ENCODE measurements at places on chromosomes 5 and 9. TPM values are rescaled to one million over a fixed set of nuclear protein-coding genes. Genes with fewer than 3 reads are reported as not detected.

DNA sequence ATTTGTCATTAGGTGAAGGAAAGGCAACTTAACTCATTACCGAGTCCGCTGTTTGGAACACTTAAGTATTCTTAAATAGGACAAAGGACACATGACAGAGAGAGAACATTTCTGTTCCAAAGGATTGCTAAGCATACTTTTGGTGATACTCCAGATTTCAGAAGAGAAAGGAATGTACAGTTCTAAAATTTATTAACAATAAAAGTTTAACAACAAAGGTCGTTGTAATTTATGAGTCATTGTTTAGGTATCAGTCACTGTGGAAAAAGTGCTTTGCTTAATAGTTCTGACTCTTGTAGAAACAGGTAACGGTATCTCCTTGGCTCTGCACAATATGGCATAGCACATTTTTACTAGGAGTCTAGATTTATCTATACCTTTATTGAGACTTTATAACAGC lies 36.3 kb upstream of the PAM start:
- no peak for DNase-seq

DNA sequence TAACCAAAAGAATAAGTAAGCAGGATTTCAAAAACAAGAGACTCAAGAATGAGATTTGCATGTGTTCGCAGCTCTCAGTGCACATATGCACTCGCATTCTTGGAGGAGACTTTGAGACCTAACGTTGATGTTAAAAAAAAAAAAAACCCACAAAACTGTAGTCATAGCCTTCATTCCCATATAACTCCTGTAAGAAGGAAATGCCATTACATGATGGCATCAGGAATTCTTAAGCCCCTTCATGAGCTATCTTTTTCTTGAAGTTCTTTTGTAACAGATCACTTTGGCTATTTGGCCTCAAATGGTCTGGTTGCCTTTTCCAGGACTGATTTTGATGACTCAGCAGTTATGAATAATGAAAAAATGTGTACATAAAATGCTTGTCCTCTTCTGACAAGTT lies 113.8 kb downstream of the ALDH1A1 start:
- no peak for DNase-seq

GRCh38 chr5:140642718-140643117 lies 3.5 kb downstream of the TMCO6 start:
- DNase-seq, result no peak

LCN2 gene
- 162 TPM for total RNA-seq

SEMA4D gene
- total RNA-seq, result 14.7 TPM

- no peak for DNase-seq
These were observed 5.6 kb downstream of the RMI1 start for GRCh38 chr9:83986195-83986594.

GRCh38 chr9:88196142-88196790 lies 58.0 kb upstream of the SPATA31C2 start:
- DNase-seq, result no peak

GRCh38 chr5:125446986-125447385 lies 700.5 kb upstream of the ZNF608 start:
- no peak for DNase-seq

DNA sequence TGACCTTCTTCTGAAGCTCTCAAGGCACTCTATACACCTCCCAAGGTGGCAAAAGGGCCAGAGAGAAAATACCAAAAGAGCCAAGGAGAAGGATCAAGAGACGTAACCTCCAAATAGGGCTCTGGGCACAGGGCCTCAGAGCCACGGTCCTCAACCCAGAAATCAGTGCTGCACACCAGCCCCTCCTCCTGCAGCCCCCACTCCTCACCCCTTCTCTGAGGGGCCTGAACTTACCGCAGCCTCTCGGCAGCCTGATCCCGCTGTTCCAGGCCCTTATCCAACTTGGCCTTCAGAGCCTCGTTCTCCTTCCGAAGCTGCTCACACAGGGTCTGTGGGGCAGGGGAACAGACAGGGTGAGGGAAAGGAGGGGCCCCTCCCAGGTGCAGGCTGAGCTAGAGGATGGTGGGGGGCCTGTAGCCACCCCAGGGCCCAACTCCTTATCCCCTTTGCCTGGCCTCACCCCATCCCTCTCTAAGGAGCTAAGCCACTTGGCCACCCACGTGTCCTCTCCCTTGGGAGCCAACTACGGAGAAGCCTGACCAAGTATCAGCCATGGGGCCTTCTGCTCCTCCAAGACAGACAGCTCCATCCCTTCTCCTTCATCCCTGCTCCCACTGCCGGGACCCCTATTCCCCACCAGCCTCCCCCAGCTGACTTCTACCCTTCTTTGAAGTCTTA lies 28.8 kb downstream of the TNIP1 start:
- no peak for DNase-seq

DNA sequence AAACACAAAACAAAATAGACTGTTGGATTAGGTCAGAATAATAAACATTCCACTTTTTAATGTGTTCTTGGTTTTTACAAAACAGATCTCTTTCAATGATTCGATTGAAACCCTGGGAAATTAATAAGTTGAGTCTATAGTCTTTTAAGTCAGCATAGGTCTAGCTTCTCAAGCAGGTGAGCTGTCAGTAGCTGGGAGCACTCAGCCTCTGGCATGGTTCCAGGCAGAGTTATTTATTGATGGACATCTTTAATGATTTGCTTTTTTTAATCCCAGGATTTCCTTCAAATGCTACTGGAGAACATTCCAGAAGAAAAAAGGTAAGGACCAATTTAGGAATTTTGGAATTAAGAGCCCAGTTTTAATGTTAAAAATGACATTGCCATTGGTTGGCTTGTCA lies 241.0 kb downstream of the AOPEP start:
- DNase-seq, result no peak

PLAC8L1 gene
- not detected for total RNA-seq

PNPLA7 gene
- total RNA-seq, result 7.1 TPM

- no peak for DNase-seq
These were observed 23.7 kb upstream of the TAS2R1 start for GRCh38 chr5:9653811-9654210.

MEGF10 gene
- total RNA-seq, result 0.88 TPM

TMEM252 gene
- total RNA-seq, result not detected

NUTM2G gene
- total RNA-seq, result not detected

DNA sequence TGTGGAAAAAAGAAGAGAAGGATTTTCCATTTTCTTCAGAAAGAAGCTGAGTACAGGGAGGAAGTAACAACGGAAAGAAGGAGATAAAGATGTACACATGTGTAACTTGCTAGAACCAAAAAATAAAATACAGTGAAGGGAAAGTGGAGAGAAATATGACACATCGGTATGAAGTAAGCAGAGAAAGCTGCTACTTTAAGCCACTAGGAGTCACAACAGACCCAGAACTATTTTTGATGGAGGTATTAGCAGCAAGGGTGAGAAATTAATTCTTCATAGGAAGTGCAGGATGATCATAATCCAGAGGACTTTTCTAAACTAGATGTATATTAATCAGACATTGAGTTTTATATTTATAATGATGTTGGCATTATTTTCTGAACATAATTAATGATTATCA lies 88.5 kb downstream of the FAM174A start:
- no peak for DNase-seq

DNA sequence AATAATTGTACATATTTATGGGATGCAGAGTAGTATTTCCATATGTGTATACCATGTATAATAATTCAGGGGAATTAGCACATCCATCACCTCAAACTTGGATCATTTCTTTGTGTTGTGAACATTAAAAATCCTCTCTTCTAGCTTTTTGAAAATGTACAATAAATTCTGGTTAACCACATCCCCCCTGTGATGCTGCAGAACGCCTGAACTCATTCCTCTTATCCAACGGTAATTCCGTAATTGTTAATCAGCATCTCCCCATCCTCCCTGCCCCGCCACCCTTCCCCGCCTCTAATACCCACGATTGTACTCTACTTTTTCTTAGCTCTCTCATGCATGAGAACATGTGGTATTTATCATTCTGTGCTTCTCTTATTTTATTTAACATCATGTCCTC lies 127.7 kb upstream of the ANKRD55 start:
- DNase-seq, result no peak

- DNase-seq, result no peak
These were observed 255.3 kb downstream of the SYK start for GRCh38 chr9:91056917-91057316.

PAEP gene
- not detected for total RNA-seq

DNA sequence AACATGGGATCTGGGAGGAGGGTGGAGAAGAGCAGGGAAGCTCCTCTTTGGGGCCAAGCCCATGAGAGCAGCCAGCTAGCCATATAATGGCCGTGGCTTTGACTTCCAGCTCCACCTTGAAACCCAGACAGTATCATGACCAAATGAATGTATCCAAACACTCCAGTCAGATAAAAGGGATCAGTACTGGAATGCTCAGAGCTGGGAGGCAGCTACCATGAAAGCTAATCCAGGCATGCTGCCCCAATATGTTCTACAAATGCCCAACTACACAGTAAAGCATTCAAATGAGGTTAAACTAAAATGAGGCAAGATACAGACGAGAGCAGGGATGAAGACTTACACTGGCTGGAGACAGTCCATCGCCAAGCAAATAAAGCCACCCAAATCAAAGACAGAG lies 69.4 kb downstream of the FRMD3 start:
- no peak for DNase-seq

- no peak for DNase-seq
These were observed 11.2 kb downstream of the SPATA31D1 start for GRCh38 chr9:81999806-82000205.

- DNase-seq, result no peak
These were observed 86.0 kb downstream of the ANGPTL2 start for GRCh38 chr9:127036437-127036836.

DNA sequence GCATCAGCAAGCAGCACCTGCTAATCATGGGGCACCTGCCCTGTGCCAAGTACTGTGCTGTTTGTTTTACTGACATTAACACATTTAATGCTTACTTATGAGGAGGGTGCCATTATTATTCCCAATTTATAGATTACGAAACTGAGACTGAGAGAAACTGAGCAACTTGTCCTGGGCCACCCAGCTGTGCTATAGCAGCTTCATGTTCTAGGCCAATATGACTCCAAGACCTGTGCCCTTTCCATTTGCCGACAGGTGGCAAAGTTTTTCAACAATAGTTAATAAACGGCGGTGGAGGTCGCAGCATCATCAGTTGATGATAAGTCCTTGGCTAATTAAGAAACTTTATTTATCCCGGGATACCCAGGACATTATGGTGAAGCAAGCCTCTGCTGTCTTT lies 55.4 kb downstream of the TIMD4 start:
- DNase-seq, result no peak

GRCh38 chr9:75128535-75128934 lies 40.2 kb downstream of the OSTF1 start:
- DNase-seq, result no peak

MZB1 gene
- total RNA-seq, result 13.2 TPM

- no peak for DNase-seq
These were observed 57.7 kb upstream of the MAMDC2 start for GRCh38 chr9:69985971-69986370.

DNA sequence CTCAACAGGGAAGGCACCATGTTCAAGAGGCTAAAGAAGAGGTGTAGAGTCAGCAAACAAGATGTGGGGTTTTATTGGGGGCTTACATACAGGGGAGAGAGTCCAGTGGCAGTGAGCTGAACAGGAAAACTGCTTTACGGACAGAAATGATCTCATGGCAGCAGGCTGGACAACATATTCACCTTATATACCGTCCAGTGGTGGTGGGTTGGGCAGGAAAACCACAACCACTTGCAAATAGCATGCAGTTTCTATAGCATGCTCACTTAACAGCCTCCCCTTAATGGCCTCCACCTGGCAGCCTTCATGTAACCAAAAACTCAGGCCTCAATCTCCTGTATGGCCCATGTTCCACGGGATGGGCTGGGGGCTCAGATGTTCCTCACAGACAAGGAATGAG lies 5.4 kb downstream of the TNFSF8 start:
- DNase-seq, result no peak

DNA sequence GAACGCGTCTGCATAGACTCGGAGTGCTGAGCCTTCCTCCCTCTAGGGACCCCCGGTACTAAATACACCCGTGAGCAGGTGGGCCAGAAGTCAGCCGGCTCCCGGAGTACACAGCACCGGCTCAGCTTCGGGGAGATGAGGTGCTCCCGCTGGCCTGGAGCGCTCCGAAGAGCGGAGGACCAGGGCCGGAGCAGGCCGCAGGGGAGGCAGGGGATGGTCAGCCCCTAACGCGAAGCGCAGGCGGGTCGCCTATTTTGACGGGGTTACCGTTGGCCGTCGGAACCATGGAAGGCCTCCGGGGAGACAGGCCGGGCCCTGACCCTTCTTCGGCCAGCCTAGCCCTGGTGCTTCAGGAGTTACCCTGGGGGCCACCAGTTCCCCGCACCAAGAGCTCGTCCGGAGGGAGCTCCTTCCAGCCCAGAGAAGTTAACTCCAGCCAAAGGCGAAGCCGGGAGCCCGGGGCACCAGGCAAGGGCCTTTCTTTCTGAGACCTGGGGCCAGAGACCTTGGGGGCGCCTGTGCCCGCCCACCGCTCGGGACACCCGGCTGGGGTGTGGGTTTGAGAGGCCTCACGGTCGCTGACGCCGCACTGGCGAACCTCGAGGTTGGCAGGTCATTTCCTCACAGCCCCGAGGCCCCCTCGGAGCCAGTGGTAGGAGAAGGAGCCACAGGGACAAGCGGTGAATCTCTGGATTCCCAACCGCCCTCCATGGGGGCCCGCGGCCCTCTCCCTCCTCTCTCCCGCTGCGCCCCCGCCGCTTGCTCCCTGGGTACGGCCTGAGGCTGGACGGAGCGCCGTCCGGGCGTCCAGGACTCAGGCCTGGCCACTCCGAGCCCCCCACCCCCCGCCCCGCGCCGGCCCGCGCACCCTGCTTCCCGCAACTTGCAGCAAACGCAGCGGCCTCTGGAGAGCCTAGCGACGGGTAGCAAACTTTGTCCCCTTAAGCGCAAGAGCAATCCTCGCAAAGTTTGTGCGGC lies 3.4 kb upstream of the IRX4 start:
- no peak for DNase-seq

- no peak for DNase-seq
These were observed 41.9 kb downstream of the VCAN start for GRCh38 chr5:83513491-83513890.

DNA sequence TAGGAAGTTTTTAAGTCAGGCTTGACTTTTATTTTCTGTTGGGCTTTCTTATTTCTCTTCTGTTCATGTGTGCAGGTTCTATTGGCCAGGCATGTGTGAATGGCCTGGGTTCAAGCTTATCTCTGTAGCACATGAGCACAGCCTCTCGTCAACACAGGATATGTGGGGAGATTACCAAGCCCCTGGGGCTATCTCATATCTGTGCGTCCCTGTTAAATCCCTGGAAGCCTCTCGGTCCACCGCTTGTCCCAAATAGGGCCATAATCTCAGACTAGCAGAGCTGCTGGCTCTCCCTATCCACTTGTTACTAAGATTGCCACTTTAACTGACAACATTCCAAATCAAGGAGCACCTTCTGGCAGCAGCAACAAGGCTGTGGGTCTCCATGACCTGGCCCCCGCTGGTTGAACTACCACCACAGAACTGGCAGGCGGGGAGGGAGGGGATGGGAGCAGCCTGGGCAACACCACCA lies 28.4 kb upstream of the EBF1 start:
- DNase-seq, result no peak

Measured in colonic mucosa (tissue), 4 donors.